ENCODE measurements at places on chromosomes 7 and 10. TPM values are rescaled to one million over a fixed set of nuclear protein-coding genes. Genes with fewer than 3 reads are reported as not detected.
A peak's percentile ranks its signal among the peaks of the same experiment; 100 is the strongest.

The CALY gene
- total RNA-seq: not detected

- no peak for DNase-seq
These were observed 22.6 kb downstream of the CHCHD3 start for GRCh38 chr7:133059263-133059662.

The MYOZ1 gene
- total RNA-seq: 0.17 TPM

- peak; percentile 23 for DNase-seq
These were observed 88.1 kb downstream of the GSAP start for GRCh38 chr7:77327932-77328628.

DNA sequence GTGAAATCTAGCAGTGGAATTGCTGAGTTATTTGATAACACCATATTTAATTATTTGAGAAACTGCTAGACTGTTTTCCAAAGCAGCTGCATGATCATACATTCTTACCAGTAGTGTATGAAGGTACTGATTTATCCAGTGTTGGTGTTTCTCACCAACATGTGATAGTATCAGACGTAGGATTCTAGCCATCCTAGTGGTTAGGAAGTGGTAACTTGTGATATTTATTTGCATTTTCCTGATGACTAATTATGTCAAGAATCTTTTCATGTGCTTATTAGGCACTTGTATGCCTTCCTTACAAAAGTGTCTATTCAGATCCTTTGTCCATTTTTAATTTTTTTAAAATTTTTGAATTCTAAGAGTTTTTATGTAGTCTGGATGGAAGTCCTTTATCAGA is 54.2 kb upstream of the PLXDC2 start:
- DNase-seq: no peak

DNA sequence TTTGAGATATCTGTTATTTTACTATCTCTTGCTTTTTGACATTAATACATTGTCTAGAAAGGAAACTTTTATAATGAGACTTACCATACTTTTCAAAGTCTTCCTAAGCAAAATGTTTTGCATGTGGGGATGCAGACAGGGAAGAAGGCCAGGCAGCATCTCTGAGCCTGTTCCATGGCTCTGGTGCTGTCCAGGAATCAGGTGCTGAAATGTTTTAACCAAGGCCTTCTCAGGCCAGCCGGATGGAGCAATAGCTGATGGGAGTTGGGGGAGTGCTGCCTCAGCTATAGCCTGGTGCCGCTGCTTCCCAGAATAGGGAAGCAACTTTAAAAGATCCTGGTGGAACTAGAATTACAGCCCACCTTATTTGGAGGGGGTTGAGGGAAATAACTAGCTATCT is 38.5 kb downstream of the CRTAC1 start:
- peak; percentile 33 for DNase-seq

DNA sequence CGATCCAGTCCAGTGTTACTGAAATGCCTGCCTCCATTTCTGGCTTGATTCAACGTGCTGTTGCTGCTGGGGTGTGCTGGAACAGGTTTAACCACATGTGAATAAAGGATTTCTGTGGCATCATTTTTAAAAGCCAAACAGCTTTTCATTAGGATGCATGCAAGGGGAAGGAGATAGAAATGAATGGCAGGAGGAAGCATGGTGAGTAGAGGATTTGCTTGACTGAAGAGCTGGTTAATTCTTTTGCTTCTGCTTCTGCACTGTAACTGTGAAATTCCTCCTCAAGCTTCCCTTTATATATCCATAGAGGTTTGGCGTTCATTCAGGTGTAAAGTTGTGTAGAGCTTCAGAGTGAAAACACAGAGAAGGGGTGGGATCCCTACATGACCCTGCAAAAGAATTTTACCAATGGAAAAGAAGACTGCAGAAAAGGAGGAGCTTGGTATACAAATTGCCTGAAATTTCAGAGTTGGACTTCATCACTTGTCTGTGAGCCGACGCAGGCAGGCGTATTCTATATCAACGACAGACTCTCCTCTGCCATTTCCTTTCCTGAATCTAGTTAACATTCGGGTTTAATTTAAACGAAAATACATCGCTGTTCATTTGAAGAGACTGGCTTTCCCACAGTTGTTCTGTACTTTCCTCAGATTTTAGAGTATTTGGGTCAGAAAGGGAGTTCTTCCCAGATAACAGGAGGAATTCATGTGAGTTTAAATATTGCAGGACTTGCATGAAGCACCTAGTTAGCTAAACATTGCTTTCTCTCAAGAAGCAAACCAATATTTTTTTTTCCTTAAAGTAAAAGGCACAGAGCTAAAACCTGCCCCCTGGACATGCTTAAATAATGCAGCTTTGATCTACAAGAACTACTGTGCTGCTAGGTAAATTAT is at the start of gene SOSTDC1:
TSS of gene SOSTDC1 (minus strand) at position 270 of the 893 bp plus-strand sequence. CDS start at position 200, 70 bp downstream.
- peak; percentile 13 for DNase-seq

The LRRC61 gene
- total RNA-seq: 15.1 TPM

DNA sequence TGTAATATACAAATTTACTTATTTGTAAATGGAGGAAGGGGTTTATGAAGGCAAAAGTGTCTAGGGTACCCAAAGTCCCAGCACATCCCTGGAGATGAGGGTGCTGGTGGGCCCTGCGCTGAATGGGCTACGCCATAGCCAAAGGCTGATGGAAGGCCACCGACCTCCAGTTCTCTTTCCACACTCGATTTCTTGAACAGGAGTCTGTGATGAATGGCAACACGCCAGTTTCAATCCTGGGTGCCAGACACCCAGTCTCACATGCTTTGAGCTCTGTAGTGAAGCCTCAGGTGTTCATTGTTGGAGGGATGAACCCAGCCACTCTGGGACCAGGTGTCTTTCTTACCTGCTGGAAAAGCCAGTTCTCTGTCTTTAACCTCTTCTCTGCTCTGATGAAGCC is 752 bp downstream of the LRMDA start:
- DNase-seq: no peak

GRCh38 chr7:75732016-75732521 is 6.7 kb downstream of the HIP1 start:
- no peak for DNase-seq

The CYP26C1 gene
- total RNA-seq: not detected

DNA sequence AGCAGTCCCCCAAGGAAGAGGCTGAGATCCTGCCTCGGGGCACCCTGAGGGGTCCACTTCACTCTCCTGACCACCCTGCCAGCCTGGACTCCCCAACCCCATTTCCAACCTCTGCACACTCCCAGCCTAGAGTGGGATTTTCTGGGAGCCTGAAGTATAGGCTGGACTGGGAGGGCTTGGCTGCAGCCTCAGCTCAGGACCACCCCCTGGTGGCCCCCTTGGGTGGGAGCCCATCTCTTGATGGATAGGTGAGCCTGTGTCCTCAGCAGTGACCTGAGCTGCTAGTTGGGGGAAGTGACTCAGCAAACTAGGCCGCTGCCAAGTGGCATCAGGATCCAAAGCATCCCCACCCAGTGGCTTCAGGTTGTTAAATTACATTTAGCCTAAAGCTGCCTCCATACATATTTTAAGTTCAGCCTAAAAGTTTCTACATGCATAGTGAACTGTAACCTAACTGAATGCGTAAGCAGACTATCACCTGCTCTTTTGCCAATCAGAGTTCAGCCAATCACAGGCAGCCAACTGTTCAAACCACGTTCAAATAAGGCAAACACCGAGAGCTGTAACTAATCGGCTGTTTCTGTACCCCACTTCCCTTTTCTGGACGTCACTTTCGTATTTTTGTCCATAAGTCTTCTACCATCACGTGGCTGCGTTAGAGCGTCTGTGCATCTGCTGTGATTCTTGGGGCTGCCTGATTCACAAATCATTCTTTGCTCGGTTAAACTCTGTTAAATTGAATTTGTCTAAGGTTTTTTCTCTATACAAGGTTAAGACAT is 144.0 kb downstream of the PLPP4 start:
- peak; percentile 84 for DNase-seq

- DNase-seq: peak; percentile 36
These were observed 9.8 kb upstream of the GRB10 start for GRCh38 chr7:50792342-50793119.

- no peak for DNase-seq
These were observed 136.6 kb downstream of the PRKAG2 start for GRCh38 chr7:151740081-151740851.

DNA sequence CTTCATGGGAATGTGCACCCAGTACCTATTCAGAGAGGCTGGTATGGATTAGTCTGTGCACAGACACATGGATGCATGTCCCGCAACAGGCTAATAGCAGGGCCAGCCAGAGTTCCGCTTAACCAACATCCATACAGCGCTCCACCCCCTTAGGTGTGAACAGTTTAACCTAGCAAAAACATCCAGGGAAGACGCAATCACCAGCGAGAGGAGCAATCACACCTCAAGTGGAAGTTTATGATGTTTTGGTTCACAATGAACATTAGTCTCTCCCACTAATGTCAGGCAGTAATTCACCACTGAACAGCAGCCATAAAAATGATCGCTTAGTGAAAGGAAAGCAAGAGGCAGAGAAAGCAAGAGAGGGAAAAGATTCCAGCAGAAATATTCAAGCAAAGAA is 91.1 kb downstream of the PLXNA4 start:
- no peak for DNase-seq

DNA sequence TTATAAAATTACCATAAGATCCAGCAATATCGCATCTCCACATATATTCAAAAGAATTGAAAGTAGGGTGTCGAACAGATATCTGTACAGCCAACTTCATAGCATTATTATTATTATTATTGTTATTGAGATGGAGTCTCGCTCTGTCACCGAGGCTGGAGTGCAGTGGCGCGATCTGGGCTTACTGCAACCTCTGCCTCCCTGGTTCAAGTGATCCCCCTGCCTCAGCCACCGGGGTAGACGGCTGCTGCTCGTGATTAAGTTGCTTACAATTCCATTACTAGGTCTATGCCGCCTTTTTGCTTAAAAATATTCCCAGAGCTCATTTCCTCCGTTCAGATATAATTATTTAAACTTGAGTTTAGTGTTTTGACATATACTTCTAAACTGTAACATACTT is 19.8 kb upstream of the USP6NL start:
- DNase-seq: no peak

The EMX2 gene
- total RNA-seq: not detected

GRCh38 chr10:25497246-25497645 is 322.4 kb downstream of the GPR158 start:
- DNase-seq: no peak

DNA sequence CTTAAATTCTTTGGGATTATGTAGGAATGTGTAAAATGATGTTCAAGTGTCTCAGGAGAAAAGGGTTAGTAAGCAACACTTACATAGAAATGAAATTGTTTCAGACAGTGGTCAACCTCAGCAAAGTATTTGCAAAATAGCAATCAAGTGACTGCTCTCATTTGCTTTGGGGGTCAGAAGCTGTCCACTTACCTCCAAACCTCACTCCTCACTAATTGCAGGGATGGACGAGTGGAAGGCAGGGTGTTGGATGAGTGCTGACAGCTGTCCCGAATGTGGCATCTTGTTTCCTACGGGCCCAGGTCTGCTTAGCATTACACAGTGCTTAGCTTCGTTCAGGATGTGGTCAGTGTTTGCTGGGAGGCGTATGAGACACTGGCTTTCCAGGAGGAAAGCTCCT is 437.0 kb downstream of the SUGCT start:
- DNase-seq: peak; percentile 30

The UTF1 gene
- not detected for total RNA-seq

The ABCC2 gene
- 2.4 TPM for total RNA-seq

GRCh38 chr7:43808410-43808809 is 49.9 kb downstream of the BLVRA start:
- DNase-seq: no peak

DNA sequence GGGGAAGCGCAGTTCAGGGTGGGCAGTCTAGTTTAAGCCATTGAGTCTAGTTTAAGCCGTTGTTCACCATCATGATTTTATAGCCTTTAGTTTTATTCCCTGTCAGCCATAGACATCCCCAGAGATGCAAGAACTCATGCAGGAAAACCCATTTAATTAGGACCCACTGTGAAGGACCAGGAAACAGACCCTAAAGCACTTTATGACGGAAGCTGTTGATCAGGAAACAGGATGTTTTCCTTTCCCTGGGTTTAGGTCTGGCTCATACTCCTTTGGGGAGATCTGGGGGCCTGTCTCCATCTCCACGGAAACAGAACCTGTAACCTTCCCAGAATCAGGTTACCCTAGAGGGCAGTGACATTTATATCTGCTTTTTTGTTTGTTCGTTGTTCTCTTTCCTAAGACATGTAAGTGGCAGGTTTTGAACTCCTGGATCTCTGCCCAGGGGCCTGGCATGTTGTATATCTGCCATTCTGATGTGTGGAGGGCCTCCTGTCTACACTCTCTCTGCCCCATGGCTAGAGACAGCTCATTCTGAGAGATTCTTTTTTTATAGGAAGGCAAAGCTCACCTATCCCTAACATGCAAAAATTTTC is 657.2 kb upstream of the GALNT17 start:
- DNase-seq: no peak

DNA sequence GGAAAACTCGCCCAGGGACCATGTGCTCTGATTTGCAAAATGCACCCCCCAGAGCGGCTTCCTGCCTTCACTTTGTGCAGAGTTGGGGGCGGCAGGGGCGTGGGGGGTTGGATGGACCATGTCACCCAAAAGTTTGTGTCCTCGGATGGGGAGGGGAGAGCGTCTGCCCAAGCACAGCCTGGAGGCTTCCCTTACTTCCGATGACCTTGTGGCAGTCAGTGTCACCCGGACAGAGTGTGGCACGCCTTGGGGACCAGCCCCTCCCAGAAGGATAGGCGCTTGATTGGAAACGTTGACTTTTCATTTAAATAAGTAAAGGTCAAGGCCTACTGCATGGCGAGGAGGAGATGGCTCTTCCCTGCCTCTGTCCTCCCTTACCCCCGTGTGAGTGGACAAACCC is 71.6 kb downstream of the LHPP start:
- no peak for DNase-seq

DNA sequence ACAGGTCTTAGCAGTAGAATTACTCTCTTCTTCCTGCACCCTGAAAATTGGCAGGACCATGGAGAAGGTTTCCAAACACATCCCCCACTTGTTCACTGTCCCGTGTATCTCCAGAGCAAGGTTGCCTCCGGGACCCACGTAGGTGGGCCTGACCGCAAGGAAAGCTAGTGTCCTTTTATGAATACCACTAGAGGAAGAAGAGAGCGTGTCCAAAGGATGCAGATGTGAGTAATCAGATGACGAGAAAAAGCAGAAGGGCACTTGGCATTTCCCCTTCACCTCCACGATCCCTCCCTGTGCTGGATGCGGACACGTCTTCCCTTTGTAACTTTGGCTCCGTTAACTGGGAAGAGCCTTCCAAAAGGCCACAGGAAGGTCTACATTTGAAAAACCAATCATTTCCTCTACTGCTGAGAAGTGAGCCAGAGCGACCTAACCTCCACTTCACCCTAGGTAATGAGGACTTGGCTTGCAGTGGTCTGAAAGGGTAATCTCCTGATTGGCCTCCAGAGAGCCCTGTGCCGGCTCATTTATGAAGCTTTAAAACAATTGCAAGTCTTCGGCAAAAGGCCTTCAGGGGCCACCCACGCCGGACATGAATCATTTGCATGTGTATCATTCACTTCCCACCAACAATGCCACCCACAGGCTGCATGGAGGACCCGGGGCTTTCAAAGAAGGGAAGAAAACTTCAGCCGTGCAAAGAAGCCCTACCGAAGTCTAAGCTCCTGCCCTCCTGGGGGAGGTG is 55.4 kb downstream of the LYZL1 start:
- DNase-seq: peak; percentile 3

The SEMA4G gene
- 2.6 TPM for total RNA-seq

The CPA2 gene
- not detected for total RNA-seq
